ENCODE measurements at places on chromosomes 2 and 18. TPM values are rescaled to one million over a fixed set of nuclear protein-coding genes. Genes with fewer than 3 reads are reported as not detected.

GALR1 gene
- total RNA-seq: not detected

SRD5A2 gene
- total RNA-seq: not detected

MYCN gene
- 0.32 TPM for total RNA-seq

COA5 gene
- total RNA-seq: 12.6 TPM

CD8B gene
- total RNA-seq: not detected

SP5 gene
- total RNA-seq: not detected

INHBB gene
- total RNA-seq: under 0.01 TPM

MTCL1 gene
- 80.5 TPM for total RNA-seq

ABCB11 gene
- under 0.01 TPM for total RNA-seq

RIT2 gene
- total RNA-seq: not detected

FZD7 gene
- 14.7 TPM for total RNA-seq

Measured in fibroblast of villous mesenchyme (primary cell).